Lower lobe of right lung (tissue), 2 donors: ENCODE measurements at places on chromosomes 4 and X. TPM values are rescaled to one million over a fixed set of nuclear protein-coding genes. Genes with fewer than 3 reads are reported as not detected.

DNA sequence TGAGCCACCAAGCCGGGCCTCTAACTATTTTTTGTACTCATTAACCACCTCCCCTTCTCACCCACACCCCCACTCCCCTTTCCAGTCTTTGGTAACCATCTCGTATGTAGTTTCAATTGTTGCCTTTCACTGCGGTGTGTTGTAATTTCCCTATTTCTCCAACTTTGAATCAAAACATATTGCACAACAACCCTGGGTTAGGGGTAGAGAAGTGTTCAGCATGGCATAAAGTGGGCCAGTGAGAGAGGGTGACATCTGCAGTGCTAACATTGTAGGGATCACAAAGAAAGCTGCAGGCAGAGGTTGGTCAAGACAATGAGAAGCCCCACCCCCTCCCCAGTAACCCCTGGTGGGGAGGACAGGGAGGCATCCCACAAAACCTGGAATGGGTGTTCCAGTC lies 92.7 kb downstream of the SPATA18 start:
- DNase-seq, result no peak

DNA sequence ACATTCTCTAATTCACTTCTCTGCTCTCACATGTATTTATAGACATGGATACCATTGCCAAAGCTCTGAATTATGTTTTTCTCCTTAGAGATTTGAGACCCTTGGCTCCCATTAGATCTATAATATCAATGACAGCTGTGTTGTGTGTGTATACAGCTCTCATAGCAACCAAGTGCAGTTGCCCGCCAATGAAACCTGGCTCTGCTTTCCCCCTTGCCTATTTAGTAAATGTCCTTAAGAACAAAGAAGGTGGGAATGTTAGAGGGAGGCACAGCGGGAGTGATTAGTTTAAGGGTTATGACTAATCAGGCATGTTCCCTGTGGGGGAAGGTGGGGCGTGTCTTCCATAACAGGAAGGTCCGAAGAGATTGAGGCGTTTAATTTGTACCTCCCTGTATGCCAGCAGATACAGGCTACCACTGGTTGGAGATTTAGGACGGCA lies 100.5 kb upstream of the TBC1D9 start:
- DNase-seq, result no peak

DNA sequence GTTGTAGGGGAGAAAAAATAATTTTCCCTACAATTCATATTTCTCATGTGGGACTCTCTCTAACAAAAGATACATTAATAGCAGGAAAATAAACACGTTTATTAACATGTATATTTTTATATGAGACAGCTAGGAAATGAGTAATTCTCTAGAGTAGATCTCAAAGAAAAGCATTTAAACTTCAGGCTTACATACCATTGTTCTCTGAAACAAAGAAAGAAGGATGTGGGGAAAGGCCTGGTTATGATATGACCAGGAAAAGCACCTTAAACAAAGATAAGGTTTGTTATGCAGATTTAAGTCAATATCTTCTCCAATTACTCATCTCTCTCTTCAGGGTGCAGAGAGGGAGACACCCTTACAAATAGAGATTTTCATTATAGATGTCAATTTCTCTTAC lies 131.3 kb downstream of the SLC7A11 start:
- DNase-seq, result no peak

DNA sequence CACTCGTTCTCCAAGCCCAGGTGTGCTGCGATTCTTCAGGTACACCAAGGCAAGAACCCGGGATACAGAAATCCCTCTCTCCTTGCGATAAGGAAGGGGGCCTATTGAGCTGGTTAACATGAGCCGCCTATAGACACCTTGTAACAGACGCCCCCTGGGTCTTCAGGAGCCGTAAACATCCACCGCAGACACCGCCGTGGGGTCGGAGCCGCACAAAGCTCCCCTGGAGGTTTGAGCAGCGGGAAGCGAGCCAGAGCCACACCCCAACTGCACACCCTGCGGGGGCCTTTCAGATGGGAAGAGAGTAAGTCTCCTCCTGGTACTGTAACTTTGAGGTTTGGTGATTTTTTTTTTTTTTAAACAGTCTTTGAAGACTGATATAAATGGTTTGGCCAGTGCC lies 46.6 kb downstream of the ZFP42 start:
- DNase-seq, result no peak

DNA sequence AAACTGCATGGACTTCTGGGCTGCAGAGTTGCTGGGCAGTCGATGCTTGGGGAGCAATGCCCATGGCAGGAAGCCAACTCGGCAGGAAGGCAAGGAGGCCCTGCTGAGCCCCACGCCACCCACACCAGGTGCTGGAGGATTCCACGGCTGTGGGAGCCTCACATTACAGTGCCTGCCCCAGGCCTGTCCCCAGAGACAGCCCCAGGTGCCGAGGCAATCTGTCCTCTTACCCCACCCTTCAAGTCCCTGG lies 53.9 kb downstream of the HMX1 start:
- DNase-seq, result peak; percentile 43

DNA sequence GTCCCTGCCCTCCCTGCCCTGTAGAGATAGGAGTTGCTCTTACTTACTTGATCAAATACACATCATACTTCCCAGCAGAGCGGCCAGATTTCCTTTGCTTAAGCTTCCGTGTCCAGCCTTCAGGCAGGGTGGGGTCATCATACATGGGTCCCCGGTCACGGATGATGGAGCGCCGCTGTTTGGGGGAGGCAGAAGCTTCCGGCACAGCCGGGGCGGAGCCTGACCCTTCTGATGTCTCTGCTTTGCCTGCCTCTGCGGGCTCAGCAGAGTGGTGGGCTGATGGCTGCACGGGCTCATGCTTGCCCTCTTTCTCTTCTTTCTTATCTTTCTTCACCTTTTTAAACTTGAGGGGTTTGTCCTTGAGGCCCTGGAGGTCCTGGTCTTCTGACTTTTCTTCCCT lies 12.5 kb upstream of the IRAK1 start:
- DNase-seq, result no peak

GRCh38 chrX:48800574-48801279 lies 1.1 kb upstream of the HDAC6 start:
- no peak for DNase-seq

- no peak for DNase-seq
Observed at GRCh38 chr4:10535912-10536311, 78.7 kb upstream of the ZNF518B start.

DNA sequence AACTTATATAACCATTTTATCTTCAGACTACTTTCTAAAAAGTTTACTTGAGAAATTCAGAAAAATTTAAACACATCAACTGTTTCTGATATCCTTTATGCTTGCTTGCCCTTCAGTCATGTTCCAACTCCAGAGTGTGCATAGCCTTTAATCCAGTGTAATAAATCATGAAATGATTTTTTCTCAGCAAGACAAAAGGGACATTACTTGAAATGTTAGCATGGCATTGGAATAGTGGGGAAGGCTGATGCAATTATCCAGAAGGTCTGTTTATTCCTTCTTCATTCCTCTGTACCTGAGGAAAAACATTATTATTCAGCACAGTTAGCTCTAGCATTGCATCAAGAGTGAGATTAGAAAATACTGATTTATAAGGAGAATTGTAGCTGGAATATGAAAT lies 209.9 kb downstream of the SLC7A11 start:
- DNase-seq, result no peak

GRCh38 chr4:70768301-70768948 lies 46.7 kb downstream of the RUFY3 start:
- DNase-seq, result no peak

DNA sequence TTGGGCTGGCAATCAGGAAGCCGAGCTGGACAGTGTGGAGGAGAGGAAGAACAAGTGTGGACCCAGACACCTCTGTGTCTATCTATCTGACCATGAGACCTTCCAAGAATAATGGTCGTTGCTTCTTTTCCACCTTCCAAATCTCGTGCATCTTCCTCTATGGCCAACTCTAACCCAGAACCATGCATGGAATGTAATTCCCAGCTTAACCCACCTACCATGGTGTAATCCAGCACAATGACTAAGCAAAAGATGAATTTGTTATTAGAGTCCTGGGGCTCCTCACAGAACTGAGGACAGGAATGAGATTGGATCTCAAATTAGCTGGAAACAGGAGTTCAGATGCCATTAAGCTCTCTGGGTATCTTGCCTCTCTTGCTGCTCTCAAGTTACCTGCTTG lies 17.4 kb upstream of the TMEM184C start:
- DNase-seq, result no peak

DNA sequence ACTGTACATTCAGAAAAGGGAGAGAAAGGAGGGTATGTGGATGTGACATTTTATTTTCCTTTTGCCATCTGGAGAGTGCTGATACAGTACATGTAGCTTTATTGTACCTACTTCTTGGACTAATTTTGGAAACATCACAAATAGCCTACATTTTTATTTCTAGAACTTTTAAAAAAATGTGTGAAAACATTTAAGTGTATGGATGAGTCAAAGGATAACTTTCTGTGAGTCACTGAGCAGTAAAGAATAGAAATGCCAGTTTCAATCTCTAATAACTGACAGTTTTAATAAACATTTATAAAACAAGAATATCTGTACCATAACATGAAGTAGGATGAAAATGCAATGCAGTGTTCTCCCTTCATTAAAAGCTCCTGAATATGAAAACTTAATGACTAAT lies 374.4 kb upstream of the NWD2 start:
- DNase-seq, result no peak

DNA sequence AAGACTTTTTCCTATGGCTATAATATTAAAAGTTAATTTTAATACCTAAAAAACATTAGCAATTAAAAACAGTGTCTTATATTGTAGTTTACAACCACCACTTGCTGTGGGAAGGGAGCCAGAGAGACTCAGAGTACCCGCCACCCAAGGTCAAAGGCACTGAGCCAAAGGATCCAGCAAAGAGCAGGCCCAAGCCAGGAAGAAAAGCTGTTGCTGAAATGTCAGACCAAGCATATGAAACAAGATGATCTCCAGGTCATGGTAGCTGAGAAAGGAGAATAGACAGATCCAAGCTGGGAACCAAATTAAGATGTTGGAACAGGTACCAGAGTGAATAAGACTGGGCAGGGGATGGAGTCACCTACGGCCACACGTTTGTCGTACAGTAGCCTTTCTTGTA lies 18.8 kb upstream of the ATOH1 start:
- no peak for DNase-seq

GRCh38 chr4:174383783-174384182 lies 100.1 kb downstream of the CEP44 start:
- DNase-seq, result no peak

DNA sequence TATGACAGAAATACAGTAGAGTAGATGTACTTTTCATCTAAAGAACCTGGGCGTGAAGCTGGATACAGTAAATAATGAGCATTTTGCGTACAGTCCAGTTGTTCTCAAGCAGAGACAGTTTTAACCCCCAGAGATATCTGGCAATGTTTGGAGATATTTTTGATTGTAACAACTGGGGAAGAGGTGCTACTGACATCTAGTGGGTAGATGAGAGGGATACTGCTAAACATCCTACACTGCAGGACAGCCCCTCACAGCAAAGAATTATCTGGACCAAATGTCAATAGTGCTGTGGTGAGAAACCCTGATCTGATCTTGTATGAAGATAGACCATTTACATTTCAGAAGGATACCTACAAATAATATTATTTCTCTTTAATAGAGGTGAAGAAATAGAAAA lies 200.2 kb upstream of the FAM47A start:
- DNase-seq, result no peak

- DNase-seq, result no peak
Observed at GRCh38 chrX:38618180-38618579, 56.8 kb downstream of the TSPAN7 start.

- DNase-seq, result no peak
Observed at GRCh38 chrX:45667666-45668065, 467.0 kb upstream of the DIPK2B start.

DNA sequence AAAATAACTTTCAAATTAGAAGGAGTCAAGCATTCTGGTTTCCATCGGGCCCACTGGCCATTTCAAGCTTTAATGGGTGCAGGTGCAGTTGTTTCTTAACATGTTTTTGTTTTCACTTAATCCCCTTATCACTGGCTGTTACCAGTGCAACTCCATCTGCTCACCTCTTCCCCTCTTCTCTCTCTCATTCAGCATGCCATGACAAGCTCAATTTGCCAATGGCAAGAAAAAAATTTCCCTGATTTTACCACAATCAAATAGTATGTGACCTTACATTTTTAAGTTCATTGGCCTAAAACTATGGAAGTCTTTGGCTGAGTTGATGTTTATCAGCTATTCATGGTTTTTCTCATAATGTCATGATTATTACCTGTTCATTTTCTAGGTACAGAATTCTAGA lies 299.1 kb upstream of the BMP3 start:
- DNase-seq, result no peak

- no peak for DNase-seq
Observed at GRCh38 chr4:125003840-125004239, 291.3 kb upstream of the ANKRD50 start.

GRCh38 chr4:87856816-87857215 lies 24.0 kb downstream of the MEPE start:
- DNase-seq, result no peak

DNA sequence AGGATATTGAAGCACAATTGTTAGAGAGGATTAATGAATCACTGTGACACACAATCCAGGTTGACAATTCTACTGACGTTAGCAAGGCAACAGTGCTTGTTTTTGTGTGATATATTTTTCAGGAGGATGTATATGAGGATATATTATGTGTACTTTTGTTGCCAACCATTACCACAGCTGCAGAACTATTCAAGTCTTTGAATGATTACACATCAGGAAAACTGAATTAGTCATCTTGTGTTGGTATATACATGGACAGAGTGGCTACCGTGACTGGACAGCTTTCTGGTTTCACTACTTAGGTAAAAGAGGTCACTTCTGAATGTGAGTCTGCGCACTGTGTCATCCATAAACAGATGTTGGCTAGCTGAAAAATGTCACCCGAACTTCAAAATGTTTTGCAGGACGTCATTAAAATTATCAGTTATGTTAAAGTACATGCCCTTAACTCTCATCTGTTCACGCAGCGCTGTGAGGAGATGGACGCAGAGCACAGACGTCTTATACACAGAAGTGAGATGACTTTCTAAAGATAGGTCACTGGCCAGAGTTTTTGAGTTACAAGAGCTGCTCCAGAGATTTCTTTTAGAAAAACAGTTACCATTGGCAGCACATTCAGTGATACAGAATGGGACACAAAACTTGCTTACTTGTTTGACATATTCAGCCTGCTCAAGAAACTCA lies 69.0 kb downstream of the MRPL1 start:
- DNase-seq, result no peak

DNA sequence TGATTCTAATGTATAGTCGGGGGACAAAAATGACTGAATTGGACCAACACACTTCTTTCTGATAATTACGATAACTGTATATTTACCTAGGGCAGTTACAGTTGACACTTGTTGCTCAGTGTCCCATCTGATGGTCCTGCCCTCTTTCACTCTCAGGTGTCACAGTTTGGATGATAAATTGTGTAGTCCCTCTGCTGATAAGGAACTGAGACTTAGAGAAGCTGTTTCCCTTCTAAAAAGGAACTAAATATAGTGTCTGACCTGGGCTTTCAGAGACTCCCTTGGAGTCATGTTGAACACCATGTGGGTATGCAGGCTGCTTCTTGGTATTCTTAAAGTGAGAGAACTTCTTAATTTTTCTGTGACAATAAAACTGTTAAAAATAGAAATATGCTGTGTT lies 23.7 kb upstream of the PNPLA4 start:
- no peak for DNase-seq

Gene MAB21L2
- total RNA-seq, result not detected

Gene ZMAT1
- 10.0 TPM for total RNA-seq

Gene FHIP1A
- total RNA-seq, result 14.3 TPM

Gene KLB
- 1.0 TPM for total RNA-seq

Gene NDUFB11
- total RNA-seq, result 57.1 TPM

Gene MSL3
- 34.9 TPM for total RNA-seq

Gene RAB40AL
- total RNA-seq, result 1.6 TPM
